ENCODE measurements at places on chromosomes 6 and 20.
A peak's percentile ranks its signal among the peaks of the same experiment; 100 is the strongest.

DNA sequence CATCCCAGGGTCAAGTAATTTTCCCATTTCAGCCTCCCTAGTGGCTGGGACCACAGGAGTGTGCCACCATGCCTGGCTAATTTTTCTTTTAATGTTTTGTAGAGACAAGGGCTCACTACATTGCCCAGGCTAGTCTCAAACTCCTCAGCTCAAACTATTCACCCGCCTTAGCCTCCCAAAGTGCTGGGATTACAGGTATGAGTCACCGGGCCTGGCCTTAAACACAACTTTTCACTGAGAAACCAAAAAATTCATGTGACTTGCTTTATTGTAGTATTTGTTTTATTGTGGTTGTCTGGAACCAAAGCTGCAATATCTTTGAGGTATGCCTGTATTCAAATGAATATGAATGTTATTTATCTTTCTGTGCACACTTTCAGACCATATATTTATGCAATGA is 72.2 kb downstream of the RWDD2A start:
- DNase-seq: no peak

GRCh38 chr6:96381246-96381645 is 140.4 kb upstream of the UFL1 start:
- DNase-seq: no peak

DNA sequence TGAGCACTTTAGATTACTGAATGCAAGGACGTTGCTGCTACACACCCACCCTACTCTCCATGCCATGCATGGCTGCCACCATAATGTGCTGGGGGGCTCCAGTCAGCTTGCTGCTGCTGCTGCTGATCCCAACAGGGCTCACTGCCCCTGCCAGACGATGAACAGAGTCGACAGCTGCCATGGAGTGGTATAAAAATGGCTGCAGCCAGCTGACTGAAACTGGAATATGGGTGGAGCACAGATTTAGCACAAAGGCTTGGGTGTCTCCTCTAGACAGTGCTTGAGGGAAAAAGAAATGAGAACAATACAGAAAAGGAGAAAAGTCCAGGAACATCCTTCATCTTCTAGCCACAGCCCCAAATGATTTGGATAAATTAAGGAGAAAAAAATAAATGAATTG is 150.7 kb downstream of the PDSS2 start:
- DNase-seq: no peak

DNA sequence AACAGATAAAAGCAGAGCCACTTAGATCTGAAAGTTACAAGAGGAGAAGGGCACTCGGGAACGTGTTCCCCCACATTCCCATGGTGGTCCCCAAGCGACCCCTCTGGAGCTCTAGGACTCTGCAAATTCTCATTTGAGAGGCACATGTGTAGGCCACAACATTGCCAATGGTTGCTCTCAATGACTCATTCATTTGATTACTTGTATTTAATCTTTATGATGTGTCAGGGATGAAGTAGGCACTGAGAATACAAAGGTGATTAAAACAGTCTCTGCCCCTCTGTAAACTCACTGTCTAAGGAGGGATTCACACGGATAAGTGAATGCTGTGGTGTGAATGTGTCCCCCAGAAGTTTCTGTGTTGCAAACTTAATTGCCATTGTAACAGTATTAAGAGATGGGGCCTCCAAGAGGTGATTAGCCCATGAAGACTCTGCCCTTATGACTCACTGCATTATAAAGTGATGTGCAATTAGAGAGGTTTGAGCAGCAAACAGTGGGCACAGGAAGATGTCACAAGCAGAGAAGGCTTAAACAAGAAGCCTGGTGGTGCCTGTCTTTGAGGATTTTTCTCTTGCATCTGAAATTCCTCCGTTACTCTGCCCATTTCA is 34.0 kb upstream of the TRAM2 start:
- no peak for DNase-seq

DNA sequence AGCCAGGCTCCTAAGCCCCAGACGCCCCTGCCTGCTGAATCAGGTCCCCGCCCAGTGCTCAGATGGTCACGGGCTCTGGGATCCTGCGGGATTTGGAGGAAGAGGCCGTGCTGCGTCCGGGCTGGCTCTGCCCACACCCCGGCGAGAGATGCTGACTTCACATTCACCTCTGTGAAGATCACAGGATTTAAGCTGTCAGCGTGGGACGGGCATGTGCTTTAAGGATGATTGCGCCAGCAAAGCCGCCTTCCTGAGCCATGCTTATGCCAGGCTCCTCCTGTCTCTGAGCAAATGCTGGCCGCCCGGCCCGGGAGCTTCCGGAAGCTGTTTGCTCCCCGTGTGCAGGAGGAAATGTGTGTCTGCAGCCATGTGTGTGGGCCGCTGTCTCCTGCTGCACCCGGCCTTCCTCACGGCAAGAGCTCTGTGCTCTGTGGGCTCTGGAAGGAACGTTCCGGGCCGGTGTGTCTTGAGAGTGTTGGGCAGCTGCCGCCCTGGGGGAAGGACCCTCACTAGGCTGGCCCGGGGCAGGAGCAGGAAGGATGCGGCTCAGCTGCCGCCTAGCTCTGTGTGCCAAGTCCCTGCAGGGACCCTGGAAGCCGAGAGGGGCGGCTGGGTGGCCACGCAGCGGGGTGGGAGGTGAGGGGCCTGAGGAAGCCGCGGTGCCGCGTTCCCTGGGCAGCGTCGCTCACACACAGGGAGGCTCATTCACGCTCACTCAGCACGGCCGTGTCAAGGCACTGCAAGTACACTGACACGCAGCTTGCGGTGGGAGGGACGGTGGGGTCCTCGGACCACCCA is 19.0 kb upstream of the BHLHE23 start:
- DNase-seq: peak; percentile 34

DNA sequence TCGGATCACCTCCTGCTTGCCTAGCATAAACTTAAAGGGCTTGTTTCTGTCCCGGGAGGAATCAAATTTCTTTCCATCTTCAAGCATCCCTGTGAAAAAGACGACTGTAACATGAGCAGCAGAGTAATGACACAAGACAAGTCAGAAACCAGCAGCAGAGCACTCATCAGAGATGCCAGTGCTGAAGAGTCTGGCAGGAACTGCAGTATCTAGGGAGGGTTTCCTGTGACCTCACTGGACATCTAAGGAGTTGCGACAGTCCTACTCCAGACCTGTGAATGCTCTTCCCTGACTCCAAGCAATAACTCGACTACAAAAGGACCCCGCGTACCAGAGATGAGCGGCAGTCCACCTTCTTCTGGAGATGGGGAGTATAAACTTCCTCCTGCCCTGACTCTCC is 17.3 kb downstream of the FKBP1A start:
- no peak for DNase-seq

GRCh38 chr20:57695012-57695411 is 14.8 kb downstream of the PMEPA1 start:
- DNase-seq: no peak

- no peak for DNase-seq
These were observed 62.0 kb downstream of the OR2J2 start for GRCh38 chr6:29232725-29233124.

- DNase-seq: no peak
These were observed 37.8 kb upstream of the IGF2R start for GRCh38 chr6:159931112-159931511.

GRCh38 chr20:51042657-51043247 is 19.8 kb upstream of the KCNG1 start:
- peak; percentile 74 for DNase-seq

GRCh38 chr20:14264869-14265268 is 72.5 kb downstream of the FLRT3 start:
- no peak for DNase-seq

- no peak for DNase-seq
These were observed 4.6 kb downstream of the PTGIS start for GRCh38 chr20:49563015-49563980.

DNA sequence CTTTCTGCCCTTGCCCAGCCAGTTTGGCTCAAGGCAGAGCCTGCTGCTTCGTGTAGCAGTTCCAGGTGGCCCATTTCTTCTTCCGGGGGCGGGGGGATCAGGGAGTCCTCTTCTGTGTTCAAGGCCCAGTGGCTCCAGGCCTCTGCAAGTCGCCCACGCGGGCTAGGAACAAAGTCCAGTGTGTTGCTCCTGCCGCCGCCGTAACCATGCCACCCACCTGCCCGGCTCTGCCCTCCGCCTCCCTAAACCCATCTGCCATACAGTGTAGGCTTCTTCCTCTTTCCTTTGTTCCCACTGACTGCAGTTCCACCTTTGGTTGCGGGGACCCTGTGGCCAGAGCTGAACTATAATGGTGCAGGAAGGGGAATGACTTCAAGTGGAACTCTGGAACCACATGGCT is 43.9 kb upstream of the SRF start:
- DNase-seq: no peak

- DNase-seq: peak; percentile 61
These were observed 7.5 kb upstream of the RBM38 start for GRCh38 chr20:57383447-57384347.

- peak; percentile 68 for DNase-seq
These were observed 7.7 kb downstream of the NRN1 start for GRCh38 chr6:5998711-5999687.

- no peak for DNase-seq
These were observed 280.4 kb downstream of the FOXC1 start for GRCh38 chr6:1890071-1890470.

DNA sequence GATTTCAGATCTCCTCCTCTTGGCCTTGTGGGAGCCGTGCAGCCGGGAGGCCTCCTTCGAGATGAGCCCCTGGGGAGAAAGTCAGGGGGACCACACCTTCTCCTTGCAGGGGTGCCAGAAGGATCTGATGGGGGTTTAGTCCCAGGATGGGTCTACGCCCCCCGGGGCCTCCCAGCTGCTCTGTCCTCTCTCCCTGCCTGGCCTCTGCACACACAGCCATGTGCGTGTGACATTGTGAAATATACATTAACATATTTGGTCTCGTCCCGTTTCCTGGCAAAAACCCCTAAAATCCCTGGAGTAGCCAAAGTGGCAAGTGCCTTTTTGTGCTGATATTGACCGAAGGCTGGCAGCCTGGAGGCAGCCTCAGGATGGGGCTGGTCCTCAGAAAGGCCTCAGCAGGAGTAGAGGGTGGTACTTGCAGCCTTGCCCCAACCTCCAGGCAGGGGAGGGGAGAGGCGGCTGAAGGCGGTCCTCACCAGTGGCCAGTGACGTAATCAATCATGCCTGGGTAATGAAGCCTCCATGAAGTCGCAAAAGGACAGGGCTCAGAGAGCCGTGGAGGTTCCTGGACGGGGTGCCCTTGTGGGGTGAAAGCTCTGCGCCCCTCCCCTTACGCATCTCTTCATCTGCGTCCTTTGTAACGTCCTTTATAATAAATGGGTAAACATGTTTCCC is 5.1 kb upstream of the HELZ2 start:
- DNase-seq: no peak

- DNase-seq: no peak
These were observed 126.5 kb upstream of the HDGFL1 start for GRCh38 chr6:22442826-22443225.

DNA sequence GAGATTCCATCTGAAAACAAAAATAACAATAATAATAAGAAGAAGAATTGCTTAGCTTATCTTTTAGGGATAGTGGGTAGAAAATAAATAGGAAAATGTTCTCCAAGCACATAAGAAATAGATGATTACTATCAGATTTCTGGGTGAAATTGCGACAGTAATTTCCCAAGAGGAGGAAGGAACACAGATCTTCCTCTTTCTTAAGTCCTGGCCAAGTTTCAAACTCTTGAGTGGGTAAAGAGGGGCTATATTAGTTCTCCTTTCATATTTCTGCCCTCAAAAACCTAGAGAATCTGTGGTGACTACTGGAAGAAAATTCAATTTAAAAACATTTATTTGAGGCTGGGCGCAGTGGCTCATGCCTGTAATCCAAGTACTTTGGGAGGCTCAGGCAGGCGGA is 63.7 kb downstream of the PHACTR2 start:
- no peak for DNase-seq

GRCh38 chr6:4906293-4907276 is 97.3 kb downstream of the RPP40 start:
- DNase-seq: no peak

- no peak for DNase-seq
These were observed 8.3 kb downstream of the AGPAT4 start for GRCh38 chr6:161265554-161265953.

GRCh38 chr6:90465686-90466085 is 121.2 kb downstream of the MAP3K7 start:
- no peak for DNase-seq

DNA sequence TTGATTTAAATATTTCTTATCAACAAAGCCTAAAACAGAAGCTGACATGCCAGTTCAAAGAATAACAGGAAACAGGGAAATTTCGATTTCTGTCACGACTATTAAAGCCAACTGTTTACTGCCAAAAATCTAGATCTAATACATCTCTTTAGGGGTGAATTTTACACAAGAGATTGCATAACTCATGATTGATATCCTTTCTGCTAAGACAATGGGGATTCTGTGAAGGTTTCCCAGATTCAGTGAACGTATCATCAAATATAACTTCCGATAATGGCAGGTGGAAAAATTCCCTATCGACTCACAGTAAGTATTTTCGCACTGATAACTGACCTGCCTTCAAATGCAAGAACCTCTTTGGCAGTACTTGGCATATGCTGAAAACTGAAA is 42.9 kb downstream of the NHSL1 start:
- no peak for DNase-seq

DNA sequence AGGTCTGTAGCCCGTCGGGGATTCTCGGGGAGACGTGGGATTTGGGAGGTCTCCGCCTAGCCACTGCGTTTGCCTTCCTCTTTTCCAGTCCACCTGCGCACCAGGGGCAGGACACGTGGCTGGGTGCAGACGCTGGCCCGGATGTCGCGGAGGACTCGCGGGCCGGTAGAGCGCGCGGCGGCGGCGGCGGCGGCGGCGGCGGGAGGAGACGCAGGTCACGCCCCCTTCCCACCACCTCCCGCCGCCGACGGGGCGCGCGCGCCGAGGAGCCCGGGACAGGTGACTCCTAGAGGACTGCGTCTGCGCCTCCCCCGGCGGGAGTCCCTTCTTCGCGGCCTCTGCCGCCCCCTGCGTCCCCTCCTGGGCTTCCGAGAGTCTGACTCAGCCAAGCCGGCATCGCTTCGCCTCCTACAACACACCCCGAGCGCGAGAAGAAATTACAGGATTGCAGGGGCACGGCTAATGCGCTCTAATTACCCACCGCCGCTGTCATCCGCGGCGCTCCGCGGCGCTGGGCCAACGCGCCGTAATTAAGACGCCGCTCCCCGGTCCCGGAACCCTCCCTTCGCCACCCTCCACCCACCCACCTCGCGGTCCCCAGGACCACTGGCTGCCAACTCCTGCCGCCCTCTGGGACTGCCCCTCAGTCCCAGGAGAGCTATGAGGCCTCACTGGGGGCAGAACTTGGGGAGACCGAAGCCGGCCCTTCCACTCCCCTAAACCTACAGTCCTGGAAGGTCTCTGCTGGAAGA is 124.5 kb downstream of the MRPL14 start:
- DNase-seq: peak; percentile 82

DNA sequence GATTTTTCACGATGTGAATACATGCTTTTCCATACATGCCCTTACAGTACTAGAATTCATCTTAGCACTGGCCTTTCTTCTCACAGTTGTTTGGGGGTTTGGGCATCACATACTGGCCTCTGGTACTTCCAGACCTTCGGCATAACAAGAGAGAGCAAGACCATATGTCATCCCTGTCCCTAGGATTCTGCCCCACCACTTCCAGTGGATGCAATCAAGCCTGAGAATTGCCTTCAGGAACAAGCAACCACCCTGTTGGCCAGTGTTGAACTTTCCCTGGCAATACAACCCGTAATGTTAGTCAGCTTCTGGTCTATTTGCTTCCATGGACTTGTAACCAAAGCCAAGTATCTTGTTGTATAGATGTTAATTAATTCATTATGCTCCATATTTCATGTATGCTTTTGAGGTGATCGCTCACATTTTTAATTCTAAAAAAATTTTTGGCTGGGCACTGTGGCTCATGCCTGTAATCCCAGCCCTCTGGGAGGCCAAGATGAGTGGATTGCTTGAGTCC is 15.4 kb upstream of the SLPI start:
- DNase-seq: no peak

Data from H9 (cell line).